ENCODE measurements at places on chromosomes 11 and 22. TPM values are rescaled to one million over a fixed set of nuclear protein-coding genes. Genes with fewer than 3 reads are reported as not detected.

The ZNF280B gene
- total RNA-seq: 1.1 TPM

The VSIG2 gene
- 0.49 TPM for total RNA-seq

The MPPED2 gene
- 6.8 TPM for total RNA-seq

The CCDC116 gene
- 0.36 TPM for total RNA-seq

The RCN1 gene
- 39.6 TPM for total RNA-seq

The HARBI1 gene
- total RNA-seq: 3.2 TPM

The THY1 gene
- 10.4 TPM for total RNA-seq

The SHISAL1 gene
- total RNA-seq: 24.3 TPM

- no peak for DNase-seq
Measured at GRCh38 chr11:100575860-100576717, 111.0 kb upstream of the ARHGAP42 start.

GRCh38 chr11:85721191-85721590 is 35.2 kb upstream of the CCDC89 start:
- no peak for DNase-seq

DNA sequence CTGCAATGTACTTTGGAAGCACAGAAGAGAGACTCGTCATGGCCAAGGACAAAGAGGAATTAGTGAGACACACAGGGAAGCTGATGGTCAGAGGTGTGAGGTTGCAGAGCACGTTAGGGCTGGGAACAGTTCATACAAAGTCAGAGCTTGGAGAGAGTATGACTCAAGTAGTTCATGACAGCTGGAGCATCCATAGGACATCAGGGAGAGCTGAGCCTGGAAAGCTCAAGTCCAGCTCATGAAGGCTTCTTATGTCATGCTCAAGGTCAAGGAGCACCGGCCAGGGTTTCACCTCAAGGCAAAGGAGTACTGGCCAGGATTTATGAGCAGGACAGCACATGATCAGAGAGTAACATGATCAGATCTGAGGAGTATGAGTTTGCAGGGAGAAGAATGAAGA is 64.6 kb upstream of the CHST1 start:
- DNase-seq: no peak

DNA sequence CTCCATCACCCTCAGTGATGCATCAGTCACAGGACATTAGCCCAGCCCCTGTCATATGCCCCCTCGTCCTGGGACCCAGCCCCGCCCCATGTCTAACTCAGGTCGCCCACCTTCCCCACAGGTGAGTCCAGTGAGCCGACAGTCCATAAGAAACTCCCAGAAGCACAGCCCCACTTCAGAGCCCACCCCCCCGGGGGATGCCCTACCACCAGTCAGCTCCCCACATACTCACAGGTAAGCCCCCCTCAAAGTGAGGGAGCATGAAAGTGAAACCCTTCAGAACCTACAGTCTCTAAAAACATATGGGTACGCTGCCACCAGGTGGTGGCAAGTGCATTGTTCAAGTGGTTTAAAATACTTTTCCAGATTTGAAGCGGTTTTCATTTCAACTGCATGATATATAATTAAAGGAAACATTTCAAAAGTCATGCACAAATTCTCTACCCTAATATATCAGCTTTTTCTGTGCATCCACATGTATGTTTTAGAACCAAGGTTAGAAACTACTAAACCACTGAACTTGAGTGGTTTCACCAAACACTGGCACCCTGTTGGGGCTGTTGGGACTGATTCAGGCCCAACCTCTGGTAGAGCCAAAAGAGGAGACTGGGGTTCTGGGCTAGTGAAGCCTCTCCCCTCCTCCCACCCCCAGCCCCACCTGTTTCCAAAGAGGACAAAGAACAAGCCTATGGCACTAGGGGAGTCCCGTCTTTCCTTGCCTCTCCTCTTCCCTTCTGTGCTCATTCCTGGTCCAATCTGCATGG is 17.3 kb downstream of the EPS8L2 start:
- DNase-seq: no peak

DNA sequence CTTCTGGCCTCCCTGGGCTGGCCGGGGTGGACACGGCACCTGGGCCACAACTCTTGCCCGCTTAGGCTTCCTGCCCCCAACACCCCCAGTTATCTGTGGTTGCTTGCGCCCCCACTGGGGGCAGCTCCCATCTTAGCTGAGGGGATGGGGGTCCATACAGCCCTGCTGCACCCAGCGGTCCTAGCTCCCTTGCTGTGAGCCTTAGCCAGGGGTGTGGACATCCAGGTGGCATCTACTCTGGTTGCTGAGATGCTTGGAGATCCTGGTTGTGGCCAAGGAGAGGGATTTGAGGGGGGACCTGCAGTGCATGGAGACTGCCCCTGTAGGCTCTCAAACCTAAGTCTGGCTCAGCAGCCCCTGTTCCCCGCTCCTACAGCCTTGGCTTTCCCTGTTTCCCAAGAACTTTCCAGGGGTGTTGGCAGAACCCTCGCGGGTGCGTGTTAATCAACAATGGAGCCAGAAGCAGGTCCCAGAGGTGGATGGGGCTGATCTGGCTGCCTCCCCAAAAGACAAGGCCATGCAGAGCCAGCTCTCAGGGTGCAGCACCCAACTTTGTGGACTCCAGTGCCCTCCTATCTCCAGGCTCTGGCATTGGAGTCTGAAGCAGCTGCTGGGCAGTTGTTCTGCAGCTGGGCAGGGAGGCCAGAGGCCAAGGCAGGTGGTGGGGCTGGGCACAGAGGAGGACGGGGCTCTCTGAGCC is 3.3 kb downstream of the KCNQ1 start:
- DNase-seq: no peak

DNA sequence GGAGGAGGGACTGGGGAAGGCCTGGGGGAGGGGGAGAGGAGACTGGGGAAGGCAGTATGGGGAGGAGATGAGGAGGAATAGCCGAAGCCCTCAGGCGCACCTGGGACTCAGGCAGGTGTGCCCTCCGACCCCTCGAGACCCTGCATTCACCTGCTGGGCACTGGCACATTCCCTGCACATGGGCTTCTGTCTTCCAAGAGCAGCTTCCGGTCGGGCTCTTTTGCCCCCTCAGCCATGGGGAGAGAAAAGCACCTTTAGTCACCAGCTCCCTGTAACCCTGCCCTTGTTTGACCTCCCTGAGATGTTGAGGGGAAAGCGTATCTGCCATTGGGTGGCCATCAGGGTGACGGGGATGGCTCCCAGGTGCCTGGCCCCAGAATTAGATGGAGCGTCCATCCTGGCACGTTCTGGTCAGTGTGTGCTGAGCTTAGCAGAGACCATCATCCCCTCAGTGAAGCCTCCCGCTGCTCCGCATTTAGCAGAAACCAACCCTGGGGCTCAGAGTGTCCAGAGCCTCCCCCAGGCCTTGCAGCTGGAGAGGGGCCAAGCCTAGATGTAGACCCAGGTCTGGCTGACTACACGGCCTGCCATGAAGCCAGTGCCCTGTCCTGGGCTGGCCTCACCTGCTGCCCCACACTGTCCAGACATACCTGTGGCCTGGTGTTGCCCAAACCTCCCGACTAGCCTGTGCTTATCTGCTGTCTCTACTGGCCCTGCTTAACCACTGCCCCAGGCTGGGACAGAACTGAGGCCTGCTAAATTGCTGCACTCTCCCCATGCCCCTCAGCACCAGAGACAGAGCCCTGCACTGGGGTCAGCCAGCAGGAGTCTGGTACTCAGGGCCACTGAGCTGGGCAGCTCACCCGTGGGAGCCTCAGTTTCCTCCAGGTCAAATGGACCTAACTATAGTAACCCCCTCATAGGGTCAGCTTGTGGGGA is 6.2 kb downstream of the ANO1 start:
- no peak for DNase-seq

- DNase-seq: no peak
Measured at GRCh38 chr11:117199916-117200812, 994 bp downstream of the TAGLN start.

- no peak for DNase-seq
Measured at GRCh38 chr11:46696212-46696558, 4.2 kb downstream of the ARHGAP1 start.

DNA sequence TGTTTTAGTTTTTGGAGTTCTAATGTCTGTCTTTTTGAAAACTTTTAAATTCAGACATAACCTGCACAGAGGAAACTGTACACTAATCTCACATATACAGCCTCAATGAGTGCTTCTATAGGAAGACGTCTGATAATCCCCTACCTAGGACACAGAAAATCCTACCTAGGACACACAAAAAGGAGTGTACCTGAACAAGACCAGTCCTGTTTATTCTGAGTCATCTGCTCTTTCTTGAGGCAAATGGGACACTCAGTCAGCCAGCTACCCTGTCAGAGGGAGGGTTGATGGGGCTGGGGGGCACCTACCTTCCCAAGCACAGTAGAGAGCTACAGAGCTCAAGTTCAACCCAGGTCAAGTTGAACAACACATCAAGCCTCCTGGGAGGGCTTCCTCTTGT is 346.6 kb upstream of the NCAM1 start:
- DNase-seq: no peak

DNA sequence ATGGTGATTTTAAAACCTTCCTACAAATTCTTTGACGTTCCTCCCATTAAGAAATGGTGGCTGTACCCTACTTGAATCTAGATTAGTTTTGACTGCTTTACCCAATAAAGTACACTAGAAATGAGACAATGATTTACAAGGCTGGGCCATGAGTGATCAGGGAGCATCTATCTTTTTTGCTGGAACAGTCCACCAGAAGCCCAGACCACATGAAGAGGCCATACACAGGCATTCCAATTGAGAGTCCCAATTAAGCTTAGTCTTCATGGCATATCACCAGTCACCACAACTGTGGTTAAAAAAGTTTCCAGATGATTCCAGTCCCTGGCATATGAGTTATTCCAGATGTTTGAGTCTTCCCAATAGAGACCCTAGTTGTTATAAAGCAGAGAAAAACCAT is 39.5 kb downstream of the FAM76B start:
- no peak for DNase-seq

DNA sequence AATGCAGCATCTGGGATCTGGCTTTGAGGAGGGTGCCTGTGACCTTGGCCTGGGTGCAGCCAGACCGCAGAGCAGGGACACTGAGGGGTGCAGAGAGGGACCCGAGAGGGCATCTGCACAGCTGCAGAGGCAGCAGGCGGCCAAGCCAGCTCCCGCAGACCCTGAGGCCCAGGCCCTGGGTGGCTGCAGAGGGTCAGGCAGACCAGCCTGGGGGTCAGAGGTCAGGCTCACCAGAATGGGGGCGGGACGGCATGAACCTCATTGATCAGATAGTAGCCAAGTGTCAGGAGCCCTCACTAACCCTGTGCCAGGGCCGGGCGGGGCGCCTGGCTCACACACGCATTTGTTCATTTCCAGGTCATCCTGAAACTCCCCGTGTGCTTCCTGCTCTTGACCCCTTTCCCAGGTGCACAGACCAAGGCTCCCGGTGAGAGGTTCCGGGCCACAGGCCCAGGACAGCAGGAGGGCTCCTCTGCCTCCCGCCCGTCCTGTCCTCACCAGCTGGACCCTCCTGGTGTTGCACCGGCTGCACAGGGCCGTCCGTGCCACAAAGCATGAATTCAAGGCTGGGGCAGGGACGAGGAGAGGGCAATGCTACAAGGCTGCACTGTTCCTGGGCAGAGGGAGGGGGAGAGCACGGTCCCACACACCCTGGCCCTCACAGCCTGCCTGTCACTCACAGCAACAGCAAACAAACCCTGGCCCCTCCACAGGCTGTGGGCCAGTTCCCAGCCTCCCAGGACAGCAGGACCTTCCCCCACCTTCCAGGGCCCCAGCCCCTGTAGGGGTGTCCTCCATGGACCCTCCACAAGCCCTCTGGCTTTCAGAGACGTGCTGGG is 3.3 kb downstream of the RTN4R start:
- no peak for DNase-seq

- DNase-seq: no peak
Measured at GRCh38 chr11:74844865-74845264, 96.2 kb downstream of the RNF169 start.

DNA sequence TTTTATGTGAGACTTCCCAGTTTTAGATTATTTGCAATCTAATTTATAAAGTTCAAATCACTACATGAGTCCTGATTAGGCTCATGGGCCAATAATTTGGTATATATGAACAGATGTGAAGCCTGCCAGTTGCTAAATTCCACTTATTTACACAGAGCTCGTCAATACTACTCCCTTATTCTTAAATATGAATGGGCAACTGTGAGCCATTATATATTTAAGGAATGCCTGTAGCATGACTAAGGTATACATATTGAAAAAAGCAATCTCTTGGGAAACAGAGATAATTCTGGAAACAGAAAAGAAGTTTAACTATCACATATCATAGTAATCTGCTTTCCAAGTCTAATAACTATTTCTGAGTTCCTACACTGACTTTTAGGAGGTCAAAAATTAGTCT is 27.0 kb downstream of the RBMXL2 start:
- no peak for DNase-seq

DNA sequence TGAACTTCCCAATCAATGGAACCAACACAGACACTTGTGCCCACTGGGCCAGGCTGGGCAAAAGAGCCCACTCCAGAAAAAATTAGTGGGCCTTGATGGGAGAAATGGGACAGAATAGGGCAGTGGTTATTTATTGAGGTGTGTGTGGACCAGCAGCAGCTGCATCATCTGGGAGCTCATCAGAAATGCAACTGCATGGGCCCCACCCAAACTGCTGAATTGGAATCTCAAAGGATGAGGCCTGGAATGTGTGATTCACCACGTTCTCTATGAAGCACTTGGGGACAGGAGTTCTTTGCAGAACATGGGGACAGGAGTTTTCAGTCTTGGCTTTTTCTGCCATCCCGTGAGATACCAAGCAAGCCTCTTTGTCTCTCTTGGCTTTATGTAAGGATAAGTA is 255.6 kb upstream of the PLET1 start:
- DNase-seq: no peak

- DNase-seq: no peak
Measured at GRCh38 chr11:15473954-15474837, 359.5 kb downstream of the INSC start.

DNA sequence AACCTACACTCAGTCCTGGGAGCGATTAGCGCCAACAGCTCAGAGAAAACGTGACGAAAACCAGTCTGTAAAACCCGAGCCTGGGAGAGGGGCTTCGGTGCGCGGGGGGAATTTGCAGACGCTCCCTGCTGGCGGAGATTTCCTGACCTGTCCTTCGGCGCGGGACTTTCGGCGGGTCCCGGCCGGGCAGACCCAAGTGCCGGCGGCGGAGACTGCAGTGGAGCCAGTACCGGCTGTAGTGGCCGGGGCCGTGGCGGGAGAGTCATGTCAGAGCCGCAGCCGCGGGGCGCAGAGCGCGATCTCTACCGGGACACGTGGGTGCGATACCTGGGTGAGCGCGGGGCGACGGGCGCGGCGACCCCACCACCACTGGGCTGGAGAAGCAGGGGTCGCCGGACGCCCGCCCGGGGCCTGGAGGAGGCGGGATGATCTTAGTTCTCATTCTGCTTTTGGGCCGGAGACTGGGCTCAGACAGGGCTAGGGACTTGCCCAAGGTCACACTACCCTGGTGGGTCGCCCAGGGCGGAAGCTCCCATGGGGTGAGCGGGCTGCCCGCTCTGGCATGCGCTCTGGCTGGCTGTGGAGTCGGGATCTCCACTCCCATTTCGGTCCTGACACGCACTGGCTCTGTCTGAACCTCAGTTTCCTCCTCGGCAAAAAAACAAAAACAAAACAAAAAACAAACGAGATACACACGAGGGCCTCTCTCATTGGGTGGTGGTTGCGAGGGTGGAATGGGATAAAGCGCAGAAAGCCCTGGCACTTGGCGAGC is at the start of gene MTFP1:
TSS of gene MTFP1 (plus strand) at position 153 of the 772 bp plus-strand sequence. CDS start at position 265, 112 bp downstream.
- DNase-seq: peak; percentile 77

GRCh38 chr11:19918302-19919049 is 205.8 kb downstream of the NAV2 start:
- DNase-seq: no peak

GRCh38 chr11:19862091-19862490 is 149.5 kb downstream of the NAV2 start:
- DNase-seq: no peak
